Hematopoietic multipotent progenitor cell treated with erythropoietin and hydrocortisone succinate and interleukin-3 and kit ligand, for 15 days (in vitro differentiated cells): ENCODE measurements at places on chromosomes 5 and 9.

GRCh38 chr9:98929071-98929470 lies 14.6 kb upstream of the COL15A1 start:
- no peak for DNase-seq

- DNase-seq, result no peak
Observed at GRCh38 chr9:38699337-38699736, 20.6 kb downstream of the FAM240B start.

GRCh38 chr5:10246761-10247160 lies 2.9 kb downstream of the ATPSCKMT start:
- no peak for DNase-seq

DNA sequence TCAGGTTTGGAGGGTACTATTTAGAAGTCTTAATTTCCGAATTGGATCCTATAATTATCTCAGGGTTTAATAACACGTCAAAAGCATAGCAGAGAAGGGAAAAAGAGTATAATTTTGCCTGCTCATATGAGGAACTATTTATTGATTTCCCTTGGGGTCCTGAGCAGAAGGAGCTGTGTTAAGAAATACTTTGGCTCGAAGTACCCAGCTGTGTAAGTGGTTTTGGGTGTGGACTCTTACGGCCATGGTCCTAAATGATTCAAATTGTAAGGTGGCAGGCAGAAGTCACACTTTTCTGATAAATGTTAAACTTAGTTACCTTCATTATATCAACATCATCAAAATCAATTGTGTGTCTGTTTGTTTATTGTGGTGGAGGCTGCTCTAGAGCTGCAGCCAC lies 190.4 kb downstream of the MTRR start:
- DNase-seq, result no peak

DNA sequence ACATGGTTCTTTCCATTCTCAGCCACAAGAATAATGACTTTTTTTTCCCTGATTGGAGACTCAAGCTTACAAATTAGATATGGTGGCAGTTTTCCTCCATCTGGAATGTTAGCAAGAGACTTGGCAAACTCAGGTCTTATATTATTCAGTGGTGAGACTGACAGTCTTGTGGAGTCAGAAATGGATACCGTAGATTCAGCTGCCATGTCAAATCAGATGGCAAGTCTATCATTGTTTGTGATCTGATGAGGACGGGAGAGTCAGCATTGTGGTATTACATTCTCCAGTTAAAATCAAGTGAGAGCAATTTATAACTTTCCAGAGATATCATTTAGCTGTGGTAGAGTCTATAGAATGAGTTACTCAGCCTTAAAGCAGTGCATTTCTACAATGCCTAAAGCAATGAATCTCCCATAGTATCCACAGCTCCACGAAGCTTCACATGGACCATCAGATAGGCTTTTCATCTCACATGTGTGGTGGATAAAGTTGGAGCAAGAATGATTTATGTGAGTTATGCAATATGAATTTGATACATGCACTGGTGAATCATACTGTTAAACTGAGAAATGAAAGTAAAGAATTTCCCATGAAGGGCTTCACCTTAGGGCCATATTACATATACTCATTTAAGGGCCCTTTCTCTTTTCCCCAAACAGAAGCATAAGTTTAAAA lies 430.6 kb downstream of the ZNF608 start:
- no peak for DNase-seq

DNA sequence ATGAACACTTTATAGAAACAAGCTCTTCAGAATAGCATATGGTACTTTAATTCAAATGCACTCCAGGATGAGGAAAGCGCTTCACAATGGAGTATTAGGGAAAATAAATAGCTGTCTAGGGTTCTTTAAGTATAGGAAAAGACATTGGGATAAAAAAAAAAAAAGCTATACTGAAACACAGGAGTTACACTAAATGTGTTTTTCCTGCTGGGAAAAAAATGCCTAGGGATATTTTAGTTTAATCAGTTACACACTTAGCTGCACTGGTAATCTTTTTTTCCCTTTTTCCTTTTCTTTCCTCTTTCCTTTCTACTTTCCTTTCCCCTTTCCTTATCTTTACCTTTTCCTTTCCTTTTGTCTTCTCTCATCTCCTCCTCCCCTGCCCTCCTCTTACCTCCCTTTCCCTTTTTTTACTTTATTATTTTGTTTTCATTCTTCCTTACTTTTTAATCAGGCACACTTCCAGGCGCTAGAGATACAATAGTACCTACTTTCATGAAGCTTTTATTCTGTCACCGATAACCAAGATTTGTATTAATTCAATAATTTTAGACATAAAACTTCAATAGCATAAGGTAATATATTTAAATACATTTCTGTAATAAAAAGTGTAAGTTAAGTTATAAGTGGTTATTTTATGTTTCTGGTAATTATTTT lies 758.7 kb downstream of the CDH18 start:
- no peak for DNase-seq

DNA sequence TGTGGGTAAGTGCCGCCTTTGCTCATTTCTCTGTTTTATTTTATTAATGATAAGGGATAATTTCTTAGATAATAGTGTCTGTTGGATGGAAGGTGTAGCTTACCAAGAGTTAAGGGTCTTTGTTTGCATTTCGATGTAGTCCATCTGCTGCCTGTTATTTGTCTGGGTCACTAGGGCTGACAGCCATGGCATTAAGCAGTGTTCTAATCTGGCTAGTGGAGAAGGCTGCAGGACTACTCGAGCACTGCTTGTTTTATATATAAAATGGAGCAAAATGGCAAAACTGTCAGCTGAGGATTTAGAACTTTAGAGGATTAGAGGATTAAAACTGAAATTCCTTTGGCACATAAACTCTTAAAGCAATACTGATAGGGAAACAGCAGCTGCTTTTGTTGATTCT lies 67.5 kb downstream of the C7 start:
- DNase-seq, result no peak
